ENCODE measurements at places on chromosomes 5 and 9.

DNA sequence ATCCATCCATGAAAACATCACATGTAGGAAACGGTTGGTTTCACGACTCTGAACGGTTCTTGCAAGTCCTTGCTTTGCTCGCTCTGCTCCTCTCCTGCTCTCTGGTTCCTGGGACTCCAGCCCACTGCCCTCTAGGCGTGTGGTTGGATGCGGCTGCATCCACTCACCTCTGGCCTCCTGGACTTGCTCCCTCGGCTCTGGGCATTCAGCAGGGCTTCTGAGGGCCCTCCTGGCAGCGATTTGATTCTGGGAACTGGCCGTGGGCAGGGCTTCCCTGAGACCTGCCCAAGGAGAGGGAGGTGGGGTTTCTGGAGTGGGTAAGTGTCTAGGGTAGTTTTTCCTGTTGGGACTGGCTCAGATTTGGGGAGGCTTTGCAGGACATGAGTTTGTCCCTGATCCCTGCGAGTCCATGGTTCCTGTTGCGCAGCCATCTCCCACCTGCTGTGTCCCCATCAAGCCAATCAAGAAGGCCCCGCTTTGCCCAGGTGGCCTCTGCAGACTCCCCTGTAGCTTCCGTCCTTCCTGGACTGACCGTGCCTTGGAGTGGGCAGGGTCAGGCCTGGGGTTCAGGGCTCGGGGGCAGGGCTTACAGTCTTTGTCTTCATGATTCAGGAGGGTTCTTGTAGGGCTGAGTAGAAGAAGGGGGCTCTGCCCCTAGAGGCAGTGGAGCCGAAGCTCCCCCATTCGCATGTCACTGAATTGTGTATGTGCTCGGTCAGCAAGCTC lies 192.3 kb downstream of the CACNA1B start:
- H3K27me3 ChIP-seq, result no peaks in the 10 kb centered on the region
- H3K4me3 ChIP-seq, result no peak overlapping the region

GRCh38 chr5:111134087-111134486 lies 41.9 kb downstream of the WDR36 start:
- DNase-seq, result no peak
- H3K4me3 ChIP-seq, result no peak overlapping the region
- H3K4me1 ChIP-seq, result no peaks in the 10 kb centered on the region
- H3K27me3 ChIP-seq, result no peaks in the 10 kb centered on the region
- H3K36me3 ChIP-seq, result peaks cover 6% of the 10 kb centered on the region

DNA sequence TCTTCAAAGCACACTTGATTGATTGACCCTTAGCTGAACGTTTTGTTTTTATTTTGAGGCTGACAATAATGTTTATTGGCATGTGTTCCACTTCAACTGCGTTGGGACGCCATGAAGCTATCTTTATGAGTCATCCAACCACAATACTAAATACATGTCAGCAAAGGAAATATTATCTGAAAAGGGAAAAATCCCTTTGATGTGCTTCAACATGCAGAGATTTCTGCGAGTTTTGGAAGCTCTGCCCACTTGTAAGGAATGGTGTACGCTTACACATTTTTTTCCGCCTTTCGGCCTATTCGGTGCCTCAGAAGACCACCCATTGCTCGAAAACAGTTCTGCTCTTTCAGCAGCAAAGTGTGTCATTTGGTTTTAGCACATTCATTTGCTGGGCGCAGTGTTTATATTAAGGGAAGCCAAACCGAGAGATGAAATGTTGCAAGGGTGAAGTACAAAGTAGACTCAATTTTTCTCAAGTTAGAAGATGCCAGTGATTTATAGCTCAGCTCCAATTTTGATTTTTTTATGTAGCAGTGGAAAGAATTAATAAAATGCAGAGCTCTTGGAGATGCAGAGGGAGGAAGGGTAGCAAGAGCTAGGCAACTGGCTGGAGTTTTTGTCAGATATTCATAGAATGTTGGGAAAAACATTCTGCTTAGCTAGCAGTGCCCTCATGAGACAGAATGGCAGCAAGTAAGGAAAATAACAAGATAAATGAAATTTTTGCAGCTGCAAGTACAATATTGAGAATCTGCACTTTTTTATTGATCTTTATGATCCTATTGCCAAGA lies 68.9 kb downstream of the PRDM6 start:
- no peaks in the 10 kb centered on the region for H3K27me3 ChIP-seq
- H3K36me3 ChIP-seq, result no peaks in the 10 kb centered on the region

GRCh38 chr5:178063277-178063676 lies 50.1 kb upstream of the N4BP3 start:
- no peaks in the 10 kb centered on the region for H3K36me3 ChIP-seq
- no peak overlapping the region for H3K27ac ChIP-seq
- H3K4me3 ChIP-seq, result no peak overlapping the region
- peaks cover 12% of the 10 kb centered on the region for H3K27me3 ChIP-seq
- no peak for DNase-seq

DNA sequence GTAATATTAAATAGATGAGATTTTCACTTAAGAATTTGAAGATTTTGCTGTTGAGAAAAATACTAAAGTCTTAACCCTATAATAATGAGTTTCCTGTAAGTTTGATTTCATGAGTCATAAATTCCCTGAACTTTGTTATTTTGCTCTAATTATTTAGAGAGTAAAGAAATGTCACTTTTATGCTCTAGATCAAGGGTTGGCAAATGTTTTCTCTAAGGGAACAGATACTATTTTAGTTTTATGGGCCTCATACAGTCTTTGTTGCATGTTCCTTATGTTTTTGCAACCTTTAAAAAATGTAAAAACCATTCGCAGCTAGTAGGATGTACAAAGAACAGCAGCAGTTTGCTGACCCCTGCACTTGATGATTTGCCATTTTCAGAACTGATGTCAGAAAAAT lies 480 bp upstream of the TXNDC8 start:
- H3K27ac ChIP-seq, result no peak overlapping the region
- H3K4me3 ChIP-seq, result no peak overlapping the region
- no peaks in the 10 kb centered on the region for H3K27me3 ChIP-seq
- H3K4me1 ChIP-seq, result no peaks in the 10 kb centered on the region
- H3K36me3 ChIP-seq, result no peaks in the 10 kb centered on the region
- no peak for DNase-seq

GRCh38 chr9:72415163-72415562 lies 50.2 kb upstream of the ZFAND5 start:
- DNase-seq, result no peak
- no peaks in the 10 kb centered on the region for H3K27me3 ChIP-seq
- H3K4me3 ChIP-seq, result no peak overlapping the region
- no peaks in the 10 kb centered on the region for H3K4me1 ChIP-seq
- H3K27ac ChIP-seq, result no peak overlapping the region

- H3K27ac ChIP-seq, result no peak overlapping the region
- no peak overlapping the region for H3K4me3 ChIP-seq
- no peaks in the 10 kb centered on the region for H3K36me3 ChIP-seq
- H3K4me1 ChIP-seq, result peaks cover 21% of the 10 kb centered on the region
- H3K27me3 ChIP-seq, result no peaks in the 10 kb centered on the region
Measured at GRCh38 chr5:138961221-138961620, 86.1 kb upstream of the LRRTM2 start.

DNA sequence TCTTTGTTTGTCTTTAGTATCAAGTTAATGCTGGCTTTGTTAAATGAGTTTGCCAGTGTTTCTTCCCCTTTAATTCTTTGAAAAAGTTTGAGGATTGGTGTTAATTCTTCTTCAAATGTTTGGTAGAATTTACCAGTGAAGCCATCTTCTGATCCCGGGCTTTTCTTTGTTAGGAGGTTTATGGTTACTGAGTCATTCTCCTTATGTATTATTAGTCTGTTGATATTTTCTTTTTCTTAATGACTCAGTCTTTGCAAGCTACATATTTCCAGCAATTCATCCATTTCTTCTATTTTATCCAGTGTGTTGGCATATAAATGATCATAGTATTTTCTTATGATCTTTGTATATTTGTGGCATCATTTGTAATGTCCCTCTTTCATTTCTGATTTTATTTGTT lies 74.5 kb upstream of the SPINK5 start:
- H3K4me1 ChIP-seq, result no peaks in the 10 kb centered on the region
- H3K27me3 ChIP-seq, result no peaks in the 10 kb centered on the region
- H3K4me3 ChIP-seq, result no peak overlapping the region
- no peak for DNase-seq
- no peaks in the 10 kb centered on the region for H3K36me3 ChIP-seq

GRCh38 chr9:127574072-127574993 lies 37.7 kb upstream of the STXBP1 start:
- DNase-seq, result peak; percentile 73
- H3K27me3 ChIP-seq, result no peaks in the 10 kb centered on the region
- peaks cover 79% of the 10 kb centered on the region for H3K4me1 ChIP-seq

GRCh38 chr5:164376843-164377242 lies 871.4 kb downstream of the MAT2B start:
- H3K27ac ChIP-seq, result no peak overlapping the region
- no peak for DNase-seq
- no peaks in the 10 kb centered on the region for H3K36me3 ChIP-seq
- H3K4me3 ChIP-seq, result no peak overlapping the region
- H3K27me3 ChIP-seq, result no peaks in the 10 kb centered on the region

- DNase-seq, result no peak
- H3K4me3 ChIP-seq, result no peak overlapping the region
- no peak overlapping the region for H3K27ac ChIP-seq
- no peaks in the 10 kb centered on the region for H3K4me1 ChIP-seq
Measured at GRCh38 chr5:118597543-118597942, 390.8 kb downstream of the DTWD2 start.

GRCh38 chr5:142826741-142827492 lies 56.7 kb downstream of the ARHGAP26 start:
- no peak overlapping the region for H3K4me3 ChIP-seq
- no peaks in the 10 kb centered on the region for H3K27me3 ChIP-seq
- H3K4me1 ChIP-seq, result peaks cover 51% of the 10 kb centered on the region
- no peak overlapping the region for H3K27ac ChIP-seq
- peak; percentile 59 for DNase-seq

DNA sequence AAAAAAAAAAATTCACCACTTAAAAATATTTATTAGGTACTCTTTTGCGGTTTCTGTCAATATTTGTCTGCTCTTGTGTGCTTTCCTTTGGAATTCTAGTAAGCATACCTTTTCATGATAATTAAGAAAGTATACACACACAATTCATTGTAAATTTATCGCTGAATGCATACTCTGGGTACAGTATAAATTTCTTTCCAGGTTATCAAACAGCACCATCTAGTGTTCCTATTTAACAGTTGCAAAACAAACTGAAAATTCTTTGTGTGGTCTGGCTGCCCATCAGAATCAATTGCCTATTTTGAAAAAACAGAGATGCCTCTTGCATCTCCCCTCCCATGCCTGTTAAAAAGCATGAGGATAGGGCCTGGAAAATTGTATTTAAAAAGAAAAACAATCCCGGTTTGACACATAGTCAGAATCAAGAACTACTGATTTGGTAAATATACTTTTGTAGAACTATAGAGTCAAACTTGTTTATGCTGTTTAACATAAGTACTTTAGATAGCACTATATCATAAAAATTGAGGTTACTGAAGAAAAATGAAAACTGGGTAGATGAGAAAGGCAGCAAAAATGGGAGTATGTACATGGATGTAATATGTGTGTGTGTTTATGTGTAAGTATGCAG lies 16.2 kb downstream of the PGGT1B start:
- no peak overlapping the region for H3K4me3 ChIP-seq
- no peak overlapping the region for H3K27ac ChIP-seq
- H3K27me3 ChIP-seq, result no peaks in the 10 kb centered on the region

DNA sequence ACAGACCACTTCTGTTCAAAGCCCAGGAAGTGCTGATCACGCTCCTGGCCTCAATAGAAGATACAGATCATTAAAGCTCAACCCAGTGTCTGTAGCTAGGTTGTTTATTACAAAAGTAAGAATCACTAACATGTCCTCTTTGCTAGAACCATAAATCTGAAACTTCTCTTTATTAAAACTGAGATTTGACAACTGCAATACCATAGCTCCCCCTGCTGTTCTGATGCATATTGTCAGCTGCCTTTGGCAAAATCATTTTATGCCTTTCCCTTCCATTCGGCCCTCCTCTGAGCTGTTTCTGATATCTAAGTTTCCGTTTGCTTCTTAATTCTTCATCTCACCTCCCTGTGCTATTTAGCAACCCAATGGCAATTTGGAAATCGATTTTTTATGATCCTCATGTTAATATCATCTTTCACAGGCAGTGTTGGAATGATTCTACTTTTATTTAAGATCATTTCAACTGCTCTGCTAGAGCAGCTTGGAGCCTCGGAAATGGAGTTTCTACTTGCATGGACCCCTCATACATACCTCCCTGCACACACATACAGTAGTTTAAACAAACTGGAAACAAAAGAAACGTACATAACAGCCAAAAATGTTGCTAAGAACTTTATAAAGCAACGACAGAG lies 998.8 kb downstream of the MAT2B start:
- no peak for DNase-seq
- no peaks in the 10 kb centered on the region for H3K27me3 ChIP-seq
- no peak overlapping the region for H3K27ac ChIP-seq
- no peak overlapping the region for H3K4me3 ChIP-seq
- no peaks in the 10 kb centered on the region for H3K4me1 ChIP-seq
- H3K36me3 ChIP-seq, result no peaks in the 10 kb centered on the region

DNA sequence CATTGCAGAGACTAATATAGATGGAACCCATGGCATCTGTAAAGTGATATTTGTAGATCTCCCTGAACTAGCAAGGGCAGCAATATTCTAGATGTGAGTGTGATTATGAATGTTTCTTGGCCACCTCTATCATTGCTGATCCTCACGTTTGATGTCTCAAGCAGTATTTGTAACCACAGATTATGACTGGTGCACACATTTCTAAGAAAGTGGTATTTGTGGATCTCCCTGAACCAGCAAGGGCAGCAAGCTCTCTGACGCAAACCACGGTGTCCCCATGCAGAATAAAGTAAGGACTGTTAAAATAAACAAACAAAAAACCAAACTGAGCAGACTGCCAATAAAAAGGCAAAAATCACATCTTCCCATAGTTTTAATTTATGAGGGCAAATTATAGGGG lies 301.3 kb downstream of the CSNK1G3 start:
- no peaks in the 10 kb centered on the region for H3K27me3 ChIP-seq
- H3K36me3 ChIP-seq, result no peaks in the 10 kb centered on the region
- no peak for DNase-seq
- H3K27ac ChIP-seq, result no peak overlapping the region
- H3K4me1 ChIP-seq, result peaks cover 14% of the 10 kb centered on the region
- H3K4me3 ChIP-seq, result no peak overlapping the region

- DNase-seq, result no peak
- H3K27ac ChIP-seq, result no peak overlapping the region
- H3K27me3 ChIP-seq, result no peaks in the 10 kb centered on the region
- no peak overlapping the region for H3K4me3 ChIP-seq
- H3K36me3 ChIP-seq, result no peaks in the 10 kb centered on the region
Measured at GRCh38 chr5:50406877-50407276, 34.2 kb downstream of the EMB start.

DNA sequence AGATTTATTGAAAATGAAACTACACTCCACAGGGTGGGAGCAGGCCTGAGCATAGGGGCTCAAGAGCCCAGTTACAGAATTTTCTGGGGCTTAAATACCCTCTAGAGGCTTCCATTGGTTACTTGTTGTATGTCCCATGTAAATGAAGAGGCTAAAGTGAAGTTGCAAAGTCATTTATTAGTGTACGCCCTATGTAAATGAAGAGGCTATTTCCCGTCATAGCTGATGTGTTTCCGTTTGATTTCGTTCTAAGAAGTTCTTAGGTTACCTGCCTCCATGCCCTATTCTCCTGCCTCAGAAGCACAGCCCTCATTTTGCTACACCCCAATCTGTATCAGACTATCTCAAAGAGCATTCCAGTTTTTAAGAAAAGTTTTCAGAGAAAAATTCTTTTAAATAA lies 107.0 kb upstream of the SLC12A2 start:
- H3K36me3 ChIP-seq, result no peaks in the 10 kb centered on the region
- H3K27me3 ChIP-seq, result no peaks in the 10 kb centered on the region
- peak overlapping the region; percentile 68 for H3K27ac ChIP-seq
- H3K4me1 ChIP-seq, result no peaks in the 10 kb centered on the region
